ENCODE measurements at places on chromosomes 3 and 15.

DNA sequence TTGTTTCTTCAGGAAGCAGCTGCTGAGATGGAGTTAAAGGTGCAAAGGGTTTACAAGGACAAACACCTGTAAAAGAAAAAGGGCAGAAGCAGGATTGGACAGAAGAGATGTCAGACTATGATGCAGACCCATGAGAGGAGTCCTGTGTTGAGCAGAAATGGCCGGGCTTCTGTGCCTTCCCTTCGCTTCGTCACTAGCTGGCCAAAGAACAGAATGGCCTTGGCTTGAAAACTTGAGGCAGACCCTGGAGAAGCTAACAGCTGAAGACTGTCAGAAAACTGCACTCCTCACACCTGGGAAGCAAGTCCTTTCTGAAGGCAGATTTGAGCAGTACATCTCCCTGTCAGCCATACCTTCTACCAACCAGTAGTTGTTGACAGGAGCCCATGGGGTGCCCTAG lies 8.4 kb upstream of the NMNAT3 start:
- no peak for DNase-seq

- DNase-seq: no peak
These were observed 464.8 kb downstream of the EPHA3 start for GRCh38 chr3:89572261-89572660.

DNA sequence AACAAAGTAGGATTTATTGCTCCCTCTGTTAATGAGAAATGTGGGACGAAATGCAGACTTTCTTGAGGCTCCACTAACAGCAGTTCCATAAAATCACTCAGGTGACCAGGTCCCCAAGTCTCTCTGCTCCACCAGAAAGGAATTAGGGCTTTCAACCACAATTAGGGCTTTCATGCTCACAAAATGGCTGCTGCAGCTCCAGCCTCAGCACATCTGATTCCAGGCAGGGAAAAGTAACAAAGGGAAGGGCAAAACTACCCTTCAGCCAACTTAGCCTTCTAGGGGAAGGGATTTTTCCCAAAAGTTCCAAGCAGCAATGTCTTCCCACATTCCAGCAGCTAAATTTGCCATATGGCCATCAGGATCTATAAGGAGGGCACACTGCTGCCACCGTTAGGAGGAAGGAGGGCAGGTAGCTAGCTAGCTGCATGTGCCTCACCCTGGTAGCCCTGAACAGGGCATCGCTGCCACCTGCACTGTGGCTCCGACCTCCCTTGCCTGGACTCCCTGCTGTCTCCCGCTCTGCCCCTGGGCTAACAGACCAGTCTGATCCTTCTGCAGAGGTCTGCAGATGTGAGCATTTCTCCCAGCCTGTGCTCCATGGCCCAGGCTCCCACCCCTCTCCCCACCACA lies 12.8 kb downstream of the CFAP100 start:
- no peak for DNase-seq

DNA sequence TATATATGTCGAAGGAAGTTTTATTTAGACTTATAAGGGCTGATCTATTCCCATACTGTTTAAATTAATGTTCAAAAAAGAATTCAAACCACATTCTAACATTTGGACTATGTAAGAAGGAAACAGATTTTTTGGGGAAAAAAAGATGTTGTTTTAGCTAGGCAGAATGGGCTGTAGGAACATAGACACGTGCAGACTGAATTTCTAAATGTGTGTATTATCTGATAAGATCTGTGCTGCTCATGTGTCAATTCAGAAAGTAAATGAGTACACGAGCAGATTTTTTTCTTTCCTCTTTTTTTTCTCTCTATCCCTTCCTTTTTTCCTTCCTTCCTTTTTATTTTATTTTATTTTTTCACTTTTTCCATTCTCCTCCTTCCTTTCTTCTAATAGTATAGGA lies 259.5 kb upstream of the KCNH8 start:
- DNase-seq: no peak

- DNase-seq: no peak
These were observed 83.3 kb upstream of the C2CD4B start for GRCh38 chr15:62248277-62248984.

DNA sequence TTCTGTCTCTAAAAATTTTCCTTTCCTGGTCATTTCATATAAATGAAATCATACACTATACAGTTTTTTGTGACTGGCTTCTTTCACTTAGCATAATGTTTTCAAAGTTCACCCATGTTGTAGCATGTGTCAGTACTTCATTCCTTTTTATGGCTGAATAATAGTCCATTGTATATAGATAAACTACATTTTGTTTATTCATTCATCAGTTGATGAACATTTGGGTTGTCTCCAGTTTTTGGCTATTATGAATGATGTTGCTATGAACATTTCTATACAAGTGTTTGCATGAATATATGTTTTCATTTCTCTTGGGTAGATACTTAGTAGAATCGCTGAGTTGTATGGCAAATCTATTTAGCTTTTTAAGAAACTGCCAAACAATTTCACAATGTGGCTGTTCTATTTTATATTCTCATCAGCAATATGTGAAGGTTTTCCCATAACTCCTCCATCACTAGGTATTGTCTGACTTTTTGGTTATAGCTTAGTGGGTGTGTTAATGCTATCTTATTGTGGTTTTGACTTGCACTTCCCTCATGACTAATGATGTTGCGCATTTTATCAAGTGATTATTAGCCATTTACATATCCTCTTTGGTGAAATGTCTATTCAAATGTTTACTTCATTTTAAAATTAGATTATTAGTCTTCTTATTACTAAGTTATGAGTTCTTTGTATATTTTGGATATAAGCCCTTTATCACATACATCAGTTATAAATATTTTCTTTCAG lies 21.7 kb upstream of the AP4E1 start:
- no peak for DNase-seq

DNA sequence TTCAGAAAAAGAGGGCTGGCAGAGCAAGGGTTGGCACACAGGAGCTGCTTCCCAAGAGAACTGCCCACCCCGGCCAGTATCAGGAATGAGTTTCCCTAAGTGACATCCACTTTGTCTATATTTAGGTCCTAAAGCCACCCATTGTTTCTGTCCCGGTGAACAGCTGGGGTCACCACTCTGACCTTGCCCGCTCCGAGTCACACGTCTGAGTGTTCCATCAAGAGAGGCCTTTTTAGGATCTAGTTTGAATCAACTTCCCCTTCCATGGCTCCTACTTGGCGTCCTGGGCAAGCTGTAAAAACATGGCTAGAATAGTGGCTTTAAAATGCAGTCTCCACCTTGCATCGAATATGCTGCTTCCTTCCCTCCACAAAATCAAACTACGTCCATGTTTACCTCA lies 109.6 kb upstream of the ARHGEF3 start:
- DNase-seq: no peak

DNA sequence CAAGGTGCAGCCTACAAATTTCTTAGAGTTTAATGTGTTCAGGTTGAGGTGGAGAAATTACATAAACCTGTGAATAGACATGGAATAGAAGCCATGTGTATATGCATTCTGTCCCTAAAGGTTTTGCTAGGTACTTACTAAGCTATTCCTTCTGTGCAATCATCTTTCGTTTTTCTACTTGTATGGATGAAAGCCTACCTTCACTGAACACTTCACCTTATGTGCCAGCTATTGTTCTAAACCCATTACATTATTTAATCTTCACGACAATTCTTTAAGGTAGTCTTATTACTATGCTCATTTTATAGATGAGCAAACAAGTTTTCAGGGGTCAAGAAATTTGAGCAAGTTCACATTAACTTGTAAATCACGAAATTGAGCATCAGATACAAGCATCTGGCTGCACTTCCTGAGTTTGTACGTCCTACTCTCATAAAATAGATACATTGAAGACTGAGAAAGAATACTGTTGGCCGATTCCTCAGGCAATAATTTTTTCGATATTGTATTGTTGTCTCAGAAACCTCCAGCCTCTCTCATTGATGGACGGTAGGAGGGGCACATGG lies 635 bp upstream of the RCN2 start:
- no peak for DNase-seq

DNA sequence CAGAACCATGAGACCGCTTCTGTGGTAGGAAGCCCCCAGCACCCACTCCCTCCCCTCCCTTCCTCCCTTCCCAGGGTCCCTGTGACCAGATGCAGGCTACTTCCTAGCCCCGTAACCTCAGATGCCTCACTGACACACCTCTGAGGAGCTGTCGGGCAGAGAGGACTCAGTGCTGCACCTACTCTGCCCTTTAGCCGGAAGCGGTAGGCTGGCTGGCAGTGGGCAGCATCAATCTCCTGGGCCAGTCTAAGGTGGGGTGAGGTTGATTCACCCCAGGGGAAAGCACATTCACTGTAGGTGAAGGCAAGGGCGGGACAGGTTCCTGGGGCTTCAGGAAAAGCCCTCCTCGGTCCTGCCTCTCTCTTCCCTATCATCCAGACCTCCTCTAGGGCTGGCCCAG lies 19.1 kb downstream of the CSRNP1 start:
- DNase-seq: no peak

GRCh38 chr3:59839810-59840515 lies 790.1 kb upstream of the CFAP20DC start:
- no peak for DNase-seq

Data from substantia nigra (tissue), 51 donors.